Brain microvascular endothelial cell (primary cell): ENCODE measurements at places on chromosomes 2 and 18.

DNA sequence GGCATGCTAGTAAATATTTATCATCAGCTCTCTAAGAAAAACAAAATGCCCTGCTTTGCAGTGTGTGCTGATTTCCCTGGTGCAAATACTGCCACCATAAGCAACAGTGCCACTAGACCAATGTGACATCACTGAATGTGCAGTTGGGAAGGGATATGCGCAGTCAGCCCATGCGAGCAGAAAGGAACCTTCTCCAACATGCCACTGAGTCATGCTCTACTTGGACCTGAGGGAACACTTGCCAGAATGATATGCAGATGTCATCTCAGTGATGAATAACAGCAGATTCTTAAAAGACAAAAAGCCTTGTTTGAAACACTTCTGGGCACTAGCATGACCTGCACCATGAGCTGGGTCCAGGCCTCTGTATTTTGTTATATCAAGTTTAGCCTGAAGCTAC lies 55.3 kb upstream of the REL start:
- DNase-seq: no peak

DNA sequence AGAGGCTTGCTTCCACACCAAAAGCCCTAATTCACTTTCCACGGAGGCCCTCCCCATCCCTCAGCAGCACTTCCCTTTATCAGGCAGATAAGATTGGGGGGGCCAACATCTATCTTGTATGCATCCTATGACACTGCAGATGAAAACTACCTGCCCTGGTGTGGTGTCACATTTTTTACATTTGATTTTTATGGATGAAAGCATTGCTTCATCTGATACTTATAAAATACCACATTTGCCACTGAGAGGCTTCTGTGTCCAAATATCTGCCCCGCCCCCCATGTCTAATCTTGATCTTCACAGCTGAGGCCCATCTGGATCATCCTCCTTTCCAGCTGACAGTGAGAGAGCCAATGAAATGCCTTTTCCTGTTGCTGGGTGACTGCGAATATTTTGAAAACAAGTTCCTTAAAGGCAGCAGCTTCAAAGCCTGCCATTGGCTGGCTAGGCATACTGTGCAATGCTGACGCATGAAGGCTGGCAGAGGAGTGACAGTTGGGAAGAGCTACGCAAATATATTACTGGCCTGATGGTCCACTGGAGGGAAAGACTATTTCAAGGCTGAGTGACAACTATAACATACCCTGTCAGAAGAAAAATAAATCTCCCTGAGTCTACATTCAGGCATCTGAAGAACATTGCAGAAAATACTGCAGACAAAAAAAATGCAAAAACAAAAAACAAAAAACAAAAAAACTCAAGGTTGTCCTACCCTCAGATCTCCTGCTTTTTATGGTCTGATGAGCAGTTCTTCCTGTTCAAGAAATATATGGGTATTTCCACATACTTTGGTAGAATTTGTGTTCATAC lies 318.7 kb downstream of the PDE11A start:
- peak; percentile 85 for DNase-seq

GRCh38 chr2:116491292-116491691 lies 1323.2 kb upstream of the DDX18 start:
- no peak for DNase-seq

DNA sequence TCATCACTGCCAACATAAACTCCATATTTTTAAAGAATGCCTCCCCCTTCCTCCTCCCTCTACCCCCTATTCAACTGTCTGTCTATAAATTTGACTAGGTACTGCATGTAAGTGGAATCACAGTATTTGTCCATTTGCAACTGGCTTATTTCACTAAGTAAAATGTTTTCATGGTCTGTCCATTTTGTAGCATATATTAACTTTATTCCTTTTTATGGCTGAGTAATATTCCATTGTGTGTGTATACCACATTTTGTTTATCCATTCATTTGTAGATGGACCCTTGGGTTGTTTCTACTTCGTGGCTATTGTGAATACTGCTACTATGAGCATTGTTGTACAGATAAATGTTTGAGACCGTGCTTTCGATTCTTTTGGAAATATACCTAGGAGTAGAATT lies 10.7 kb downstream of the SEH1L start:
- DNase-seq: no peak

DNA sequence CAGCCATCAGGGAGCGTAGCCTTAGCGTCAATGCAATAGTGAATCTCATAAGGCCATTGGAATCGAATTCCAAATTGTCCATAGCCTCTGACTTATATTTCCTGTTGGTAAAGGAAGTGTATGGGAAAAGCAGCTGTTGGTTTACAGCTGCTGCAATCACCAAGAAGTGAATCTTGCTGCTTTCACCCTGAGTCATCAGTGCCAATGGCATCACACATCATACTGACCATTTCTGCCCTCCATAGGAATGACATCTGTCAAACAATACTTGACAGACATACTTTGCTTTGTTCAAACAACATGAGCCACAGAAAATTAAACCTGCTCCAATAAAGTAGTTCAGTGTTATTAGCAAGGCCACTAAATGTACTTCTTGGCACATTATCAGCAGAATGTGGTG lies 111.2 kb upstream of the KLHL29 start:
- DNase-seq: no peak

DNA sequence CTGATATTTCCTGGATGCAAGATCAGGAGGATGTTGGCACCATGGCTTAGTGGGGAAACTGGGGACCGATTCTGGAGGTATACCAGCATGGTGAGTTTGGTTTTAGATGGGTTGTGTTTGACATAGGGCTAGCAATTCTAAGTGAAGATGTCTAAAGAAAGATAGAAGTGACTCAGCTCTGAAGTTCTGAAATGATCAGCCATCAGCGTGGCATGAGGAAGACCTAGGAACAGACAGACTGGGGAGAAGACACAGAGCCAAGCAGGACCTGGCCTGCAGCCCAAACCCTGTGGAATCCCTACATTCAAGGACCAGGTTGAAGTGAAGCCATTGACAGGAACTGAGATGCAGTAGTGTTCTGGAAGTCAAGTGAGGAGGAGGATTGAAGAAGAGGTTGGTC lies 39.8 kb downstream of the HRH4 start:
- DNase-seq: no peak

DNA sequence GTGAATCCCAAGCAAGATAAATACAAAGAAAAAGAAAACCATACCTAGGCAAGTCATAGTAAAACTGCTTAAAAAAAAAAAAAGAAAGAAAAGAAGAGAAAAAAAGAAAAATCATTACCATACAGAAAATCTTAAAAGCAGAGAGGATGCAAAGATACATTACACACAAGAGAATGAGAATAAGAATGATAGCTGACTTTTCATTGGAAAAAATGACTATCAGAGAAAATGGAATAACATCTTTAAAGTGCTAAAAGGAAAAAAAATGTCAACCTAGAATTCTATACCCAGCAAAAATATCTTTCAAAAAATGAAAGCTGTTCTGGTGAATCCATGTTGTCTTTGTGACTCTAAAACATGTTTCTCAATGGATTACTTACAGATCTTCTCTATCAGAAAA lies 66.2 kb downstream of the REEP1 start:
- DNase-seq: no peak

- DNase-seq: no peak
Measured at GRCh38 chr2:58890865-58891525, 649.9 kb upstream of the FANCL start.

DNA sequence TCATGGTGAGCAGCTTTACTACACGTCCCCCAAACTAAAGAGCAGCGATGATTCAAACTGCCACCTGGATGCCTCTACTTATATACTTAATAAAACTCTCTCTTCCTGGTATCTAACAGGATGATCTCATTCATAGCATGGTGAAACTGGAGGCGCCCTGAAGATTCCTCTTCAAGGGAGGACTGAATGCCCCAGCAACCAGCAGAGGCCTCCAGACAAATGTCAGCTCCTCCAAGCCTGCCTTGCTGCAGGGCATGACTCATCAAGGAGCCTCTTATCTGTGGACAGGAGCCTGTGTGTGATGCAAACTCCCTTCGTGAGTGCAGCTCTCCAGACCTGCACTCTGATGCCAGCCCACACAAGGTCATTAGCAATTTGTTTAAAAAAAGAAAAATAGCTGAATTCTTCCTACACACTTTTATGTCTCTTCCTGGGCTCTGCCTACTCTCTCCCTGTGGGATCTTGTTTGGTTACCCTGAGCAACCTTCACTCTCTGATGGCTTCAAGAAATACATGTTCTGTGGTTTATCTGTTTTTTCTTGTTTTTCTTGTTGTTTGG lies 30.2 kb downstream of the LONRF2 start:
- DNase-seq: peak; percentile 87

GRCh38 chr2:219476652-219477151 lies 22.0 kb upstream of the GMPPA start:
- no peak for DNase-seq

DNA sequence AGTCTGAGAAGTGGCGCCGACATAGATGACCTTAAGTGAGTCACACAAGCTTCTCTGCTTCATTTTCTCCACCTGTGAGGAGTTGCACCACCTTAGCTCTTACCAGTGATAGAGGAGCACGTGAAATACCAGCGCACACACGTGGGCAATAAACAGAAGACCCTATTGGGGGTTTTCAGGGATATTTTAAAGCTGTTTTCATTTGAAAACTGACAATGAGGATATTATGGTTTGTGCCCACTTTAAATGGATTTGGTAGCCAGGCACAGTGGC lies 47.3 kb upstream of the FZD7 start:
- DNase-seq: no peak

DNA sequence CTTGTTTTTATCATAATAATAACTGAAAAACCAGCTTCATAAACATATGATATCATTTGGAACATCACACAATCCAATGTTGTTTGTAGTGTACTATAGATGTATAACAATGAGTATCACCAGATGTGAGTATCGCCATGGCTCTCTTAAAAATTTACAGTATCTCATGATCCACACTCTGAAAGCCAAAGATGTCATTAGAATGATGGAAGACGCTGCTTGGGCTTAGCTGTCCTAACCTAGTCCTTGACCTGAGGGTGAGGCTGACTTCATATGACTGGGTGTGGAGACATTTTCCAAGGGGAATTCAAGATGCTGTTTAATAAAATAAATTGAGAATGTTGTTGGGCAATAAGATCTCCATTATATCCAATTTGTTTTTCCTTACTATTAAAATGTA lies 242.6 kb downstream of the RIT2 start:
- no peak for DNase-seq

DNA sequence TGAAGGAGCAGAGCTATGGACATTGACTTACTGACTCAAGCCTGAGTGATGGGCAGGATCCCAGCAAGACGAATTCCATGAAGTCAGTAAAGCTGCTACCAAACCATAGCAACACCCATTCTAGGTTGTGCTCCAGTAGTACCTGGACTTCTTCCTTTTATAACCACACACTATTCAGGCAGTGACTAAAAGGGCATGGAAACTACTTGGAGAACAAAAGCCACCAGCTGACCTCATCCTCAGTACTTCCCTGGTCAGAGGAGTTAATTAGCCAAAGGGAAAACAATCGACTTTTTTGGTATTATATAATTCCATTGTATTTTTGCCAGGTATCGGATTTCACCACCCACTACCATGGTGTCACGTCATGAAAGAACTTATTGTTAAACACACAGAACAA lies 237.1 kb downstream of the TTC32 start:
- DNase-seq: no peak
